ENCODE measurements at places on chromosomes 6 and 20.

DNA sequence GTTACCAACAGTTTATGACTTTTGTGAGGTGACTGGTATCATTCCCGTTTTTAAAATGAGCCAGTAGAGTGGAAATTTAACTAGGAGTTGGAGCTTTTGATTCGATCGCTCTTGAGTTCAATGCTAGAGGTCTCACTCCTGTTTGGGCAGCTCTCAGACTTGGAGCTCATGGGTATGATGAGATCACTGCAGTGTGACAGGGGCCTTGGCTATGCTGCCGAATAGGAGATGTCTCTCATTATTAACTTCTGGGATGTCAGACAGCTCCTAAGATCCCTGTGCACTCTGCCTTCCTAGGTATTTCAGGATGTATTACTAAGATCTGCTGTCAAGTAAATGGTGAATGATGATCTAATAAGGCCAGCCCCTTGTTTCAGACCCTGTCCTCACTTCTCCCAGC, 20.4 kb downstream of the AKAP12 start:
- no peak for DNase-seq

- DNase-seq = no peak
These were observed 59.9 kb downstream of the MACROD2 start for GRCh38 chr20:14055127-14055742.

GRCh38 chr6:161031721-161032495, 40.3 kb downstream of the MAP3K4 start:
- no peak for DNase-seq

DNA sequence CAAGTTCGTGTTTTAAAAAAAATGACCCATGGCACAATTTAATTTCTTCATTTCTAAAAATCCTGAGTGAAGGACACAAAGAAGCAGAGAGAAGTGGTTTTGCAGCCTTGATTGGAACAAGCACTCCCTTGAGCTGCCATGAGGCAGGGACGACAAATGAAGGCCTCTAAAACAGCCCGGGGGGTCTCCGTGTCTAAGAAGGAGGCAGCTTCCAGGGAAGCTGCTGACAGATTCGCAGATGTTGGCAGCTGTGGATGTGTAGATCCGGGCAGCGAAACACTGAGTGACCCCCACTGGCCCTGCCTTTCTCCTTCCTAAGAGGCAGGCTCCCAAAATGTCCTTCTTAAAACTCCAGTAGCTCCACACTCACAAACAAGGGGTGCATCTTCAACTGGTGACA, 9.6 kb upstream of the LBP start:
- no peak for DNase-seq

DNA sequence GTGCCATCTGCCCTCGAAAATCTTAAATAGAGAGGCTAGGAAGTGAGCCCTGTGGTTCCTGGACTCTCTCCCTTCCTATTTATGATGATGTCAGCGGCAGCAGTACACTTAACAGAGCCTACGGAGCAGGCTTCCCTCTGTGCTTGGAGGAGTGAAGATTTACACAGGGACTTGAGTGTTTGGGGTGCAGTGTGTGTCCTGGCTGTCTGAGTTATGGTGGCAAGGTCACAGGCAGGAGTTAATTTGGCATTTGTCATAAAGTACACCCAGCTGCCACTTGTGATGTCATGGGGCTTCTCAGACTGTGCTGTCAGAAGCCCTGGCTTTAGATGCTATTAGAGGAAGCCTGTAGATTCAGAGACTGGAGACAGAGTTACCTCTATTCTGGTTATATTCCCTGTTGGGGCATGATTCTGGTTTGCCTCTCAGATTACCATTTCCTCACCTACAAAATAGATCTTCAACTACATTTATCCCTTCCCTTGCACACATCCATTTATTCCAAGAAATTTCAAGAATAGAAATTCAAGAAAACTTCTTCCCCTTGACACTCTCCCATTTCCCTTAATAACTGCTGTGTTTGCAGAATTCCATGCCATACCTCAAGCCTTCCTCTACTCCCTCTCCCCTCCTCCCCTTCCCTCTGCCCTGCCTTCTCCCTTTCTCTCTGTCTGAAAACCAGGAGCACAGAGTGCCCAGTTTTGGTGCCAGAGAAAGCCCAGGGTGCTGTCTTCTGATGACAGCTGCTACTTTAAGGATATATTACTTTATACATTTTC, 72.1 kb downstream of the SLC24A3 start:
- no peak for DNase-seq

DNA sequence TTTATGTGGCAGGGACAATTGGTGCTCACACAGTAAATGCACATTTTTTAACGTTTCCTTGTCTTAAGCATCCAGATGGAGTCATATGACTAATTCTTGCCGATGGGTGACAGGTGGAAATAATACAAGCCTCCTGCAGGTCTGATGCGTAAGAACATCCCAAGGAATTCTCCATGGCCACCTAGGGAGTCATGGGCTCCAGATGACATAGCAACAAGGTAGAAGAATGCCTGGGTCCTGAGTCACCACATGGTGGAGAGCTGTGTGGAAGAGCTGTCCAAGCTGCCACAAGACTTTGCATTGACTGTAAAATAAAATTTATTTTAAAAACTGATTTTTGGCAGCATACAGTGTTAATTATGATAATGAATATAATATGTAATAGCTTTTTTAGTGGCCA, 77.0 kb upstream of the MAP3K7 start:
- DNase-seq = no peak

- no peak for DNase-seq
These were observed 321.6 kb upstream of the QKI start for GRCh38 chr6:163092876-163093275.

DNA sequence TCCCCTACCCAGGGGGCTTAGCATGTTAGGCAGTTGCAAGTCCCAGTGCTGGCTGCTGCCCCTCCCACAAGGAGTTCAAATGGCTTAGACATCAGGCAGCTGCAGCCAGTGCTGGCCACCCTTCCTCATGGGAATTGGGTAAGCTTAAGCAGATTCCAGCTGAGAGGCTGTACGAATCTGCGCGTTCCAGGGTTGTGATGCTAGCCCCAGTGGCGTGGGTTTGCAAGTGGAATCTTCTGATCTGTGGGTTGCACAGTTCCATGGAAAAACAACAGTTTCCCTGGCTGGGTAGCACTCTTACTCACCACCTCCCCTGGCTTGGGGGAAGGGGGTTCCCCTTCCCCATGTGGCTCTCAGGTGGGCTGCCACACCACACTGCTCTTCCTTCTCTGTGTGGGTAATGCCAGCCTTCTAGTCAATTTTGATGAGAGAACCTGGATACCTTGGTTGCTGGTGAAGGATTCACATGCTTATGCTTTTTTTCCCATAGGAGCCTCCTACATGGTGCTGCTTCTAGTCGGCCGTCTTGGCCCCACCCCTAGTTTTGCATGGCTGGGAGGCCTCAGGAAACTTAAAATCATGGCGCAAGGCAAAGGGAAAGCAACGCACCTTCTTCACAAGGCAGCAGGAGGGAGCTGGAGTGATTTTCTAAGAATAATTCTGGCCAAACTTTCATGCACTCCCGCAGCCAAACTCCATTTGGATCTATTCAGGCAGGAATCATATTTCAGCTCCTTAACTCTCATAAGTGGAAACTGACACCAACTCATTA, 13.0 kb downstream of the DYNLT2 start:
- DNase-seq = no peak

- DNase-seq = no peak
These were observed 232.3 kb downstream of the GMPR start for GRCh38 chr6:16470502-16471221.

- no peak for DNase-seq
These were observed 57.4 kb upstream of the TFAP2D start for GRCh38 chr6:50655848-50656453.

All from stimulated activated CD4-positive, alpha-beta T cell treated with anti-CD3 and anti-CD28 coated beads, Interleukin-4, amount 100 ng/mL, for 48 hours (primary cell).